ENCODE measurements at places on chromosomes 2 and 18.

- DNase-seq: peak; percentile 35
These were observed 110.7 kb downstream of the TMX3 start for GRCh38 chr18:68604256-68604655.

DNA sequence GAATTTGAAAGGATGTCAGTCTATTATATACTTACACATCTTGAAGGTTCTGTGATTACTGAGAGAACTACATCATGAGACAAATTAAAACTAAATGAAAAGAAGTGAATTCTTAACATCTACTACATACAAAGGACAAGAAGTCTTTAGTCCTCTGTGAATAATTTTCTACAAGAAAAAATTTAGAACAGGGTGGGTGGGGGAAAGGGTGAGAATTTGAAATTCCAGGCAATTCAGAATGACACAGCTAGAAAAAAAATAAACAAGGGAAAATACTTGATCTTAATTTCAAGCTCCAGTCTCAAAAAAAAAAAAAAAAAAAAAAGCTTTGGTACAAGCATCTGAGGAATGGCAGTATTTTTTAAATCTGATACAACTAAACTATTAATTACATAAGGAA lies 15.5 kb downstream of the CUL3 start:
- DNase-seq: no peak

DNA sequence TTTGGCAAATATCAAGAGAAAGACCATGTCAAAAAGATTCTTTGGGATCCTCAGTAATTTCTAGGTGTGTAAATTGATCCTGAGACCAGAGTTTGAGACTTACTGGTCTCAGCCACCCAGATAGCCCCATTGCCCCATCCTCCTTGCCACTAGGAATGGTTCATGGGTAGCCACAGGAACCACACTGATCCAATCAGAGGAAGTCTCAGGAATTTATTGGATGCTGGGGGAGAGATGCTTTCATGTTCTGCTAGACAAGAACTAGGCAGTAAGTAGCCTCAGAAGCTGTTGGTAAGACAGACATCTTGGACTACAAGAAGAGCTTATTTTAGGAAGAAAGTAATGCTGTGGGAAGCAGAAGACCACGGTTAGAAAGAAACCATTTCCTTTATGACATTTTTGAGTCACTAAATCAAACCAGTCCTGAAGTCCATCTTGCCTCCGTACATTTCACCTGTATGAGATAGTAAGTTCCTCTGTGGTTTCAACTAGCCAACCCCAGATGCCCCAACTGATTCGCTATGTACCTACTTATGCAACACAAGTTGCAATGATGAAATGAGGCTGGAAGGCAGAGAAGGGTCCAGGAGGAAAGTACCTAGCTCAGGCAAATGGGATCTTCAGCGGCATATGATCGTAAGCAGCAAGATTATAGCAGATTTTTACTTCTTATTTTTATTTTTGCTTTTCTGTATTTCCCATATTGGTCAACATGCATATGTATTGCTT lies 3.6 kb upstream of the ST3GAL5 start:
- no peak for DNase-seq

DNA sequence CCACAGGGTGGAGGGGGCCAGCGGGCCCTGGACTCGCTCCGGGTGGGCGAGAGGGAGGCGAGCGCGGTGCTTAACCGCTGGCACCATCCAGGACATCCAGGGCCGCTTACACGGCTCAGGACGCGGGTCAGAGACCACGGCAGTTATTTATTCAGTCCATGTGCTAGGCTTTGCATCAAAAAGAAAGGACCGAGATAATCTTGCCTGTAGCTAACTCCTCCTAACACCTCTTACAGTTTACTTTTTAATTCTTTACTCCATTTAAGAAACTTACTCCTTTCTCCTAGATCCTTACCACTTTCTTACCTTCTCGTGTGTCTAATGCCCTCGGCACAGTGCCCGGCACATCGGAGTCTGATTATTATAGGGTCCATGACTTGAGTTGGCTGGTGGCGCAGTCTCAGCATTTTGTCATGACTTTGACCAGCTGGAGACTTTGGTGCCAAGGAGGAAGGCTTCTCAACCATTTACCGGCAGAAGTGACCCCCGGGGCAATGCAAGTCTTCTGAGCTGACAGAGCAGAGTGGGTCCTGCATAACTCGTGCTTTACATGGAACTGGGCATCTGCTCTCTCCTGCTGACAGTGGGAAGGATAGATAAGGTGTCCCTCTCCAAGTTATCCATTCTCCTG lies 503 bp downstream of the ANXA4 start:
- peak; percentile 38 for DNase-seq

- no peak for DNase-seq
These were observed 279.2 kb downstream of the CLIP4 start for GRCh38 chr2:29394311-29394980.

All from iris pigment epithelial cell (primary cell).